ENCODE measurements at places on chromosomes 1 and 21. TPM values are rescaled to one million over a fixed set of nuclear protein-coding genes. Genes with fewer than 3 reads are reported as not detected.

GRCh38 chr1:160251011-160251410 lies 11.3 kb downstream of the DCAF8 start:
- DNase-seq: no peak

DNA sequence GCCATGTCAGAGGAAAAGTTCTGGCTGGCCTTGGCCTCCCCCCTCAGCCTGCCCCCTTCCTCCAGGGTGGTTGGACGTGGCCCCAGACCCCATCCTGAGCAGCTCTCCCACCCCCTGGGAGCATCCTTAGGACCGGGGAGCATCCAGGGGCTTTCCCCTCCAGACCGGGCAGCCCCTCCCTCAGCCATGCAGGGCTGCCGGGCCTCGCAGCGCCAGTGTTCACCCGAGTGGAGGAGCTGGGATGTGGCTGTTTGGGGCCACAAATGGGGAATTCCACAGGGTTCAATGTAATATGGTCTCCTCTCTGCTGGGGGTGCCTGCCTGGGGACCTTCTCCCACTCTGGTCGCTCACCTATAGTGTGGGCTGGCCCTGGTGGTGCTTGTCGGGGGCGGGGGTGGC lies 4.2 kb upstream of the PFKL start:
- DNase-seq: no peak

GRCh38 chr1:5009376-5010065 lies 355.1 kb downstream of the AJAP1 start:
- no peak for DNase-seq

GIPC2 gene
- 0.20 TPM for total RNA-seq

OR6P1 gene
- not detected for total RNA-seq
